ENCODE measurements at places on chromosomes 1 and 21.

DNA sequence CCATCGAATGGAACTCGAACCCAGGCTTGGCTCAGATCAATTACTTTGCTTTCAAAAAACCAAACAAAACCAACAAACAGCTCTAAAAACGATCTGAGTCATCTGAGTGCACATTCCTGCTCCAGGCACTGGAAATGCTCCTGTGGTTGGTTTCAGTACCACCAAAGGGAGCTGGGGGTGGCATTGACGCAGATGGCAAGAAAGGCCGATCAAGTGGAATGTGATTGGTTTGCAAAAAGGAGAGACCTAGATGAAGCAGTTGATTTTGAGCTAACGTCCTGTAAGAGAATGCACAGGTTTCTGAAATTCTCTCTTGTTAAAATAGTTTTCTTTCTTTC lies 39.5 kb downstream of the PIK3CD start:
- no peak for DNase-seq

- DNase-seq: no peak
These were observed 1.3 kb upstream of the THAP3 start for GRCh38 chr1:6623269-6623965.

DNA sequence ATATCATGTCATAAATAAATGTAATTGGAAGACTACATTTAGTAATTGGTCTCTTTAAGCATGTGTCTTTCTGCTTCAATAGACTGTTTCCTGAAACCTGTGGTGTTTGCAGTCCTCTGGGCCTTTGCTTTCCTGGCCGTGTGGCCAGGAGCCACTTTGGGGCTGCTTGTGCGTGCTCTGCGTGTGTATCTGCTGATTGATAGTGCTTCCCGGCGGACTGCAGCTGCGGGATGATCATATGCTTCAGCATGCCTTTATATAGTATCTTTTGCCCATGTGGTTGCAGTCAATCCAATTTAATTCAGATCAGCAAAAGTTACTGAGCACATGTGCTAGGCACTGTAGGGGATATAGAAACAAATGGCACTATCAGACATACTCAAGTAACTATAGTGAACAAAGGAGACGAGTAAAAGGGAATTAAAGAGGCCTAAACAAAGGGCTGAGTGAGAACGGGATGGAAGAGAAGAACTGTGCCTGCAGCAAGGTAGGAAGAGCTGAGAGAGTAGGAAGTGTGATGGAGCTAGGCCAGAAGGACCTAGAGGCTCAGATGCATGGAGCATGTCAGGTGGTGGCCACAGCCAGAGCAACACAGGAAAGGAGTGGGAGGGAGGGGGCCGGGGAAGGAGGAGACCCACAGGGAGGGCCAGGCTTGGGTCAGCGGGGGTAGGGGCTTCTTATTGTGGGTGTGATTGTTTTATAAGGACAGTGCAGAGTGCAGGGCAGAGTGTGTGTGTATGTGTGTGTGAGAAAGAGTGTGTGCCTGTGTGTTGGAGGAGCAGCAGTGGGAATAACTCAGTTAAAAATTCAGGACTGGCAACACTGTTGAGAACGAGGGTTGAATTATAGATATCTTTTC lies 27.2 kb upstream of the TTF2 start:
- no peak for DNase-seq

DNA sequence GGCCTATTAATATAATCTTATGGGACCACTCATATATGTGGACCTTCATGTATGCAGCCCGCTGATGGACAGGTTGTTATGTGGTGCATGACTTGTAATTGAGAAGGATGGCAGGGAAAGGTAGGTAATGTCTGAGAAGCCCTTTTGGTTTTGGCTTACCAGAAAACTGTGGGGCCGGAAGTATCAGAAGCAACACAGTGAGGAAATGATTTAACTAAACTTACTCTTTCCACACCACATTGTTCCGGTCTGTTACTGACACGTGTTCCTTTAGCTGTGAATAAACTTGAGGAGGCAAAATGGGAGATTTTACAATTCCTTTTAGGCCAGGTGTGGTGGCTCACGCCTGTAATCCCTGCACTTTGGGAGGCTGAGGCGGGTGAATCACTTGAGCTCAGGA lies 32.4 kb downstream of the KIF1B start:
- no peak for DNase-seq

DNA sequence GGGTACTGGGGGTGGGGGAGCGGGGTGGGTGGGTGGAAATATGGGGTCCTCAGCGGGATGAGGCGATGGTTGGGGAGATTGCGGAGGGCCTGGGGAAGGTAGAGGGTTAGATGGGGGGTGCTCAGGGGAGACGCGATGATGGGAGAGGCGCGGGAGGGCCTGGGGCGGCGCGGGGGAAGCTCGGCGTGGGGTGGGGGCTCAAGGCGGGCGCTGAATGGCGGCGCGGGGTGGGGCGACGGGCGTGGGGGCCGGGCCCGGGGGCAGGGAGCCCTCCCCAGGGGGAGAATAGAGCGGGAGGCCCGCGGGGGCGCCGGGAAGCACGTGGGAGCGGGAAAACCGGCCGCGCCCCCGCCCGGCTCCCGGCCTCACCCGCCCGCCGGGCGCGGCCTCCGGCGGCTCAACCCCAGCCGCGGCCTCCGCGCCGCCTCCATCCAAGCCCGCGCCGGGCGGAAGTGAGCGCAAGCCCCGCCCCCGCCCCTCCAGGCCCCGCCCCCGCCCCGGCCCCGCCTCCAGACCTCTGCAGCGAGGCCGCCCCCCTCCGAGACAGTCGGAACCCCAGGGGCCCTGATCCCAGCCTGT lies at the start of gene FAAP20:
Gene FAAP20, minus strand, starts transcription at position 454 of the 579 bp plus-strand sequence. Its CDS starts 23 bp downstream, at position 431.
- no peak for DNase-seq

DNA sequence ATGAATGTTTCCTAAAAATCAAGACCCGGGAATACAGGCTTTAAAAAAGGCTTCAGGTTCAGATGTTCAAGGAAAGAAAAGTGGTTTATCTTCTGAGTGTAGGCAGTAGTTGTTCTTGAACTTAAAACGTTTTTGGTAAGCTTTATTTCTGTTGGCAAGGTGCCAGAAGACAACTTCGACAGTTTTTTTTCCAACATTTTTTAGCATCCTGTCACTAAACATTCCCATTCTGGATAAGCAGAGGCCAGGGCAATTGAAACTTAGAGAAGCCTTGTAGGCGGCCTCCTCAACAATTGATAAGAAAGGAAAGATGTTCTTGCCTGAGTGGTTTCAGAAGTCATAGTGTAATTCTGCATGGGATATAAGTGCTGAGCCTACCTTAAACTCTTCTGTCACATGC lies 66.7 kb downstream of the PATJ start:
- no peak for DNase-seq

DNA sequence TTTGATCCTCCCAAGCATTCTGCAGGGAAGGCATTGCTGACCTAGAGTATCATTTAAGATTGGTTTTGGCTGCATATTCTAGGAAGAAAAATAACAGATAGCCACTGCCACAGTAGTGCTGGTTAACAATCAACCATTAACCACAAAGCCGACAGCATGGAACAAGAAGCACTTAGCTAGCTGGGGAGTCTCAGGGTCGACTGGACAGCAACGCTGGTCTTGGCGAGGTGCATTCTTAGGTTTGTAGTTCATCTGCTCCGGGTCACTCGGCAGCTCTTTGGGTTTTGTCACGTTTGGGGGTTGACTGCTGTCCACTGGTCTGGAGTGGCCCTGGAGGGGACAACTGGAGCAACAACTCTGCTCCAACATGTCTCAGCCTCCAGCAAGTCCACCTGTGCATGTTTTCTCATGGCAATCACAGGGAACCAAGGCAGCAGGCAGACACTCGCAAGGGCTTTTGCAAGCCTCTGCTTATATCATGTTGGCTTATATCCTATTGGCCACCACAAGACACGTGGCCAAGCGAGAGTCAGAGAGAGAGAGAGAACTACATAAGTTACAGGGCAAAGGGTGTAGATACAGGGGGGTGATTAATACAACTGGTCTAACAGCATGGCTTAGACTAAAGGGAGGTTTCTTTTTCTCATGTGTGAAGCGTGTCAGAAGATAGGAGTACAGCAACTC lies 99.5 kb downstream of the LACTBL1 start:
- no peak for DNase-seq

GRCh38 chr1:89310505-89310904 lies 37.8 kb upstream of the GBP5 start:
- DNase-seq: no peak

- no peak for DNase-seq
These were observed 22.0 kb downstream of the TGFB2 start for GRCh38 chr1:218367118-218367517.

GRCh38 chr1:201602413-201603265 lies 63.7 kb downstream of the NAV1 start:
- DNase-seq: no peak
